ENCODE measurements at places on chromosomes 11 and 22. TPM values are rescaled to one million over a fixed set of nuclear protein-coding genes. Genes with fewer than 3 reads are reported as not detected.

DNA sequence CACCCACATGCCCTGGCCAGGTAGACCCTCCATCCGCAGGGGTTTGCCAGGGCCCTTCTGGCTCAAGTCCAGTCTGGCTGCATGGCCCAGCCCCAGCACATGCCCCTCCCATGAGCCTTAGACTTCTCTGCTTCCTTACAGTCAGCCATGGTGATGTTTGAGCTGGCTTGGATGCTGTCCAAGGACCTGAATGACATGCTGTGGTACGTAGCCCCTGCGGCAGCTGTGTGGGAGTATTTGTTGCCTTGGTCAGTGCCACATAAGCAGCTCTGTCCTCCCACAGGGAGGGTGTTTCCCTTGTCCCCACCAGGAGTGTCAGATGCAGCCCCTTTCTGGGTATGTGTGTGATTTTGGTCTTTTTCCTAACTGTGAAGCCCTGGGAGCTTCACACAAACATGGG is 17.5 kb downstream of the CDC45 start:
- H3K27ac ChIP-seq = peak overlapping the region; percentile 56
- no peaks in the 10 kb centered on the region for H3K27me3 ChIP-seq

GRCh38 chr11:77789061-77789730 is 31.3 kb downstream of the RSF1 start:
- no peak overlapping the region for H3K27ac ChIP-seq
- H3K4me3 ChIP-seq = no peak overlapping the region
- no peak for DNase-seq
- H3K36me3 ChIP-seq = no peaks in the 10 kb centered on the region
- no peaks in the 10 kb centered on the region for H3K27me3 ChIP-seq

GRCh38 chr11:95279921-95280868 is 49.2 kb upstream of the SESN3 start:
- H3K27me3 ChIP-seq = no peaks in the 10 kb centered on the region
- H3K27ac ChIP-seq = peak overlapping the region; percentile 25
- no peaks in the 10 kb centered on the region for H3K36me3 ChIP-seq
- no peaks in the 10 kb centered on the region for H3K4me1 ChIP-seq
- DNase-seq = peak; percentile 60
- H3K4me3 ChIP-seq = no peak overlapping the region

GRCh38 chr22:40190501-40190900 is 12.8 kb downstream of the TNRC6B start:
- H3K27me3 ChIP-seq = no peaks in the 10 kb centered on the region
- no peak for DNase-seq
- no peak overlapping the region for H3K27ac ChIP-seq
- peaks cover 30% of the 10 kb centered on the region for H3K4me1 ChIP-seq
- H3K4me3 ChIP-seq = no peak overlapping the region

- H3K4me1 ChIP-seq = peaks cover 70% of the 10 kb centered on the region
- no peaks in the 10 kb centered on the region for H3K36me3 ChIP-seq
- H3K27ac ChIP-seq = no peak overlapping the region
- no peaks in the 10 kb centered on the region for H3K27me3 ChIP-seq
Measured at GRCh38 chr11:126106594-126107328, 44.1 kb upstream of the CDON start.

DNA sequence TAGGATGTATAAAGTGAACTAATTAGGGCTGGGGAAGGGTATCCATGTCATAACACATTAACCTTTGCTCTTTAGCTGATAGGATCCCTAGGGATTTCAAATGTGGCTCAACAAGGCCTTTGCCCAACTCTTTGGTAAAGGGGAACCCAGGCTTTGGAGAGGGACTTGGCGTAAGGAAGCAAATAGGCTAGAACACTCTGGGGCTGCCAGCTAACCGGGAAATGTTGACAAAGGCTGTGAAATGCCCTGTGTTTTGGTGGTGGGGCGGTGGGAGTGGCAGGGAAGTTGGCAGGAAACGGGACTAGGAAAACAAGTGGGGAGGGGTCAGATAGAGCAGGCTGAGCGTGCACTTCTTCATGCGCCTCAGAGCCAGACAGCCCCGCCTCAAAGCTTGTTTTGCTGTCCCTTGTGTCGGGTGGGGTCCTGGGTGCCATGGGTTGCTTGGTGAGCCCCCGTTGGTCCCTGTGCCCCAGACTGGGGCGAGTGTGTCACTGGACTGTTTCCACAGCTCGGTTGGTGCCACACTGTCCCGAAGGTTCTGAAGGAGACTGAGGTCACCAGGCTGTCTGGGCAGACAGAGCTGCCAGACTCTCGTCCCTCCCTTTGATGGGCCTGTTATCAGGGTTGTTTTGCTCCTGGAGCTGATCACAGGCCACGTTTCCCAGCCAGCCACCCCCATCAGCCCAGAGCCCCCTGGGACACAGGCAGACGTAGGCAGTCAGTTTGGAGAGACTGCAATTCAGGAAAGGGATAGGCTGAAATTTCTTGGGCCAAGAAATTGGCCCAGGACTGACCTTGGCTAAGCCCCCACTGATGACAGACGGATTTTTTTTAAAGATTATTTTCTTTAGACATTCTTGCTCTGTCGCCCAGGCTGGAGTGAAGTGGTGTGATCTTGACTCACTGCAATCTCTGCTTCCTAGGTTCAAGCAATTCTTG is 19.6 kb downstream of the KCTD21 start:
- H3K27me3 ChIP-seq = no peaks in the 10 kb centered on the region
- peaks cover 26% of the 10 kb centered on the region for H3K36me3 ChIP-seq
- peak overlapping the region; percentile 37 for H3K27ac ChIP-seq
- no peak overlapping the region for H3K4me3 ChIP-seq

The PHETA2 gene
- total RNA-seq = 25.4 TPM

Data from muscle of leg (tissue), 16 donors.